Caco-2 (cell line): ENCODE measurements at places on chromosomes 2 and 18. TPM values are rescaled to one million over a fixed set of nuclear protein-coding genes. Genes with fewer than 3 reads are reported as not detected.

The FEV gene
- total RNA-seq, result not detected in 2 replicates

The LHCGR gene
- not detected in 2 replicates for total RNA-seq

The NEU4 gene
- 1.5 and 3.9 TPM in 2 replicates for total RNA-seq

The NRP2 gene
- total RNA-seq, result 95.6 and 96.9 TPM in 2 replicates

The CCDC178 gene
- total RNA-seq, result not detected in 2 replicates

The TUBA3E gene
- 0.57 TPM in 1 of 2 replicates, not detected in the other for total RNA-seq

The KYNU gene
- 4.3 and 5.2 TPM in 2 replicates for total RNA-seq

The ACMSD gene
- total RNA-seq, result not detected in 2 replicates

The TRPM8 gene
- total RNA-seq, result not detected in 2 replicates

DNA sequence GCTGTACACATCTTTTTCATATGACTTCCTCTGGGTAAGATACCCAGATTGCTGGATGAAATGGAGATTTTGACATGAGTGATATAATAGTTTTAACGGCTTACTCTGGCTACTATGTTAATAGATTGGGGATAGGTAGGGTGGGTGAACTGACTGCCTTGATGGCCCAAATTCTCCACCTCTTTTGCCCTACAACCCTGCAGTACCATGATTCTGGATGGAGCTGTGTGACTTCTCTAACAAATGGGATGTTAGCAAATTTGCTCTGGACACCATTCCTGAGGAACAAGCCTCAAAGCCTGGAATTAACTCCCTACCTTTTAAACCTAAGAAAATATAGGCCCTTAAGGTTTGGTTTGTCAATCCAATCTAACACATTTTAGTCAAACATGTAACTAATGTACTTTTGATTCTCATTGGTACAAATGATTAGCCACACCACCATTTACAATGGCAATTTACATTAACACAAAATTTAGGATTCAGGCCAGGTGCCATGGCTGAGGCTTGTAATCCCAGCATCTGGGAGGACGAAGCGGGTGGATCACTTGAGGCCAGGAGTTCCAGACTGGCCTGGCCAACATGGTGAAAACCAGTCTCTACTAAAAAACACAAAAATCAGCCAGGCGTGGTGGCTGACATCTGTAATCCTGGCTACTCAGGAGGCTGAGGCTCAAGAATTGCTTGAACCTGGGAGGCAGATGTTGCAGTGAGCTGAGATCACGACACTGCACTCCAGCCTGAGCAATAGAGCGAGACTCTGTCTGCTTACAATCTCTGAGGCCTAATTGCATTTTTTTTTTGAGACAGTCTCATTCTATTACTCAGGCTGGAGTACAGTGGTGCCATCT lies 12.8 kb downstream of the CLK1 start:
- DNase-seq, result no peak
- no peak overlapping the region for H3K27ac ChIP-seq
- H3K4me3 ChIP-seq, result no peak overlapping the region

DNA sequence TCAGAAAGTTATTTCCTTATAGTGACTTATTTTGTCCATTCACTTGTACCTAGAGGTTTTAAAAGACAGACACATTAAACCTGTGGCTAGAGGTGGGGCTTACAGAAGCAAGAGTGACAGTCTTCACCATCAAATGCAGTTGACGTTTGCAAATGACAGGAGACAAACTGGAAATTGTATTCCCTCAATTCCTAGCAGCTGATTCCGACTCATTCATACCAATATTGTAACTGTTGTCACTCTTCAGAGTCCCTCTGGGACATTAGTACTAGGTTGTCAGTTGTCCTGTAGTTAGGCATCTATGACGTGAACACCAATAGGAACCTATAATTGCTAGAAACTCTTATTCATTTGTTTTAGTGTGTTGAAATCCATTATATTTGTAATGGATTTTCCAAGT lies 794.7 kb downstream of the DCC start:
- H3K27ac ChIP-seq, result no peak overlapping the region
- no peak for DNase-seq
- H3K27me3 ChIP-seq, result no peaks in the 10 kb centered on the region
- no peak overlapping the region for H3K4me3 ChIP-seq
- H3K36me3 ChIP-seq, result no peaks in the 10 kb centered on the region
- no peaks in the 10 kb centered on the region for H3K4me1 ChIP-seq

- peaks cover 48% of the 10 kb centered on the region for H3K4me1 ChIP-seq
- peak overlapping the region; percentile 11 for H3K27ac ChIP-seq
- peak; percentile 85 for DNase-seq
- no peak overlapping the region for H3K4me3 ChIP-seq
- H3K27me3 ChIP-seq, result no peaks in the 10 kb centered on the region
- H3K36me3 ChIP-seq, result no peaks in the 10 kb centered on the region
Observed at GRCh38 chr2:162091325-162092007, 17.5 kb upstream of the DPP4 start.

GRCh38 chr2:130352237-130352636 lies 3.6 kb upstream of the PTPN18 start:
- no peak overlapping the region for H3K4me3 ChIP-seq
- no peaks in the 10 kb centered on the region for H3K36me3 ChIP-seq
- no peak overlapping the region for H3K27ac ChIP-seq
- no peak for DNase-seq

GRCh38 chr18:76530846-76531245 lies 35.8 kb upstream of the ZNF516 start:
- no peaks in the 10 kb centered on the region for H3K27me3 ChIP-seq
- no peak overlapping the region for H3K27ac ChIP-seq
- no peaks in the 10 kb centered on the region for H3K4me1 ChIP-seq
- no peak for DNase-seq
- no peak overlapping the region for H3K4me3 ChIP-seq

DNA sequence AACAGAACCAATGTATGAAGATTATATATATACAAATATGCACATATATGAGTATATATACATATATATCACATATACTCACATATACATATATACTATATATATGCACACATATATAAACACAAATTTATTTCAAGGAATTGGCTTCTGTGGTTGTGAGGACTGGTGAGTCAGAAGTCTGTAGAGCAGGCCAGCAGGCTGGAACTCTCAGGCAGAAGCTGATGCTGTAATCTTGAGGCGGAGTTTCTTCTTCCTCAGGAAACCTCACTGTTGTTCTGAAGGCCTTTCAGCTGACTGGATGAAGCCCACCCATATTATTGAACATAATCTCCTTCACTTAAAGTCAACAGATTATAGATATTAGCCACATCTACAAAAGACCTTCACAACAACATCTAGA lies 143.9 kb upstream of the CREB1 start:
- no peaks in the 10 kb centered on the region; the same call in 1 of the 2 replicates for H3K27me3 ChIP-seq
- no peak overlapping the region for H3K4me3 ChIP-seq
- H3K27ac ChIP-seq, result no peak overlapping the region
- no peak for DNase-seq

- no peak overlapping the region for H3K4me3 ChIP-seq
- H3K4me1 ChIP-seq, result no peaks in the 10 kb centered on the region
- H3K36me3 ChIP-seq, result no peaks in the 10 kb centered on the region
- no peaks in the 10 kb centered on the region for H3K27me3 ChIP-seq
- H3K27ac ChIP-seq, result no peak overlapping the region
Observed at GRCh38 chr2:239706367-239706766, 305.5 kb upstream of the HDAC4 start.

DNA sequence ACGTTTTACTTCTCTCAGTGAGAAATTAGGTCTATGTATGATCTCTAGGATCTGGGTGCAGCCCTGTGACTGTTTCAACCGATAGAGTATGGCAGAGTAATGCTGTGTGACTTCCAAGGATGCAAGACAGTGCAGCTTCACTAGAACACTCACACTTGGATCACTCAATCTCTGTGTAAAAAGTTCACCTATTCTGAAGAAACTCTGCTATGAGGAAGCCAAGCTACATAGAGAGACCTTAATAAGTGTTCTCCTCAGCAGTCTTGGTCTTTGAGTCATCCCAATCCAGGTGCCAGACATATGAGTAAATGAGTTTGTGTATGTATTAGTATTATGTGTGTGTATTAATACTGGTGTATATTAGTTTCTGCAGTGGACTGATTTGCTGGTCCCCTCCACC lies 335.0 kb downstream of the NR4A2 start:
- H3K27me3 ChIP-seq, result no peaks in the 10 kb centered on the region
- H3K4me1 ChIP-seq, result no peaks in the 10 kb centered on the region
- H3K4me3 ChIP-seq, result no peak overlapping the region
- H3K36me3 ChIP-seq, result no peaks in the 10 kb centered on the region
- no peak for DNase-seq
- H3K27ac ChIP-seq, result no peak overlapping the region

GRCh38 chr2:49770919-49771318 lies 616.6 kb upstream of the FSHR start:
- DNase-seq, result peak; percentile 23
- H3K36me3 ChIP-seq, result no peaks in the 10 kb centered on the region
- H3K4me3 ChIP-seq, result no peak overlapping the region
- H3K27me3 ChIP-seq, result no peaks in the 10 kb centered on the region

DNA sequence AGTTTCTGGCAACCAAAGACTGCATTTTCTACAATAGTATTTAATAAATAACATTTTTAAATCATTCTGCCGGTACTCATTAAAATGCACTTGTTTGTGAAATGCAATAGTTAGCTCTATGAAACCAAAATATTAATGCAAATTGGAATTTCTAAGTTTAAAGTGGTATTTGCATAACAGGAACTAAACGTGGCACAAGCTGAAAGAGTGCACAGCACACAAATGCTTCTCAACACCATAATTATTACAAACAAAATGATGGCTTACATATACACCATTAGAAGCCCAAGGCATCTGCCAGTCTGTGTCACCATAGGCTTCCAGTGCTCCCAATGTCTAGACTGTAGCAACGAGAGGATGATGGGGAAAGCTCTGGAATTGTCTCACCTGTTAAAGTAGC lies 280.5 kb downstream of the TCF4 start:
- no peaks in the 10 kb centered on the region for H3K27me3 ChIP-seq
- H3K4me3 ChIP-seq, result no peak overlapping the region
- H3K27ac ChIP-seq, result no peak overlapping the region
- H3K4me1 ChIP-seq, result no peaks in the 10 kb centered on the region
- H3K36me3 ChIP-seq, result no peaks in the 10 kb centered on the region

- H3K27ac ChIP-seq, result no peak overlapping the region
- no peaks in the 10 kb centered on the region for H3K4me1 ChIP-seq
- no peak overlapping the region for H3K4me3 ChIP-seq
- DNase-seq, result no peak
Observed at GRCh38 chr2:141601511-141602152, 529.2 kb downstream of the LRP1B start.

DNA sequence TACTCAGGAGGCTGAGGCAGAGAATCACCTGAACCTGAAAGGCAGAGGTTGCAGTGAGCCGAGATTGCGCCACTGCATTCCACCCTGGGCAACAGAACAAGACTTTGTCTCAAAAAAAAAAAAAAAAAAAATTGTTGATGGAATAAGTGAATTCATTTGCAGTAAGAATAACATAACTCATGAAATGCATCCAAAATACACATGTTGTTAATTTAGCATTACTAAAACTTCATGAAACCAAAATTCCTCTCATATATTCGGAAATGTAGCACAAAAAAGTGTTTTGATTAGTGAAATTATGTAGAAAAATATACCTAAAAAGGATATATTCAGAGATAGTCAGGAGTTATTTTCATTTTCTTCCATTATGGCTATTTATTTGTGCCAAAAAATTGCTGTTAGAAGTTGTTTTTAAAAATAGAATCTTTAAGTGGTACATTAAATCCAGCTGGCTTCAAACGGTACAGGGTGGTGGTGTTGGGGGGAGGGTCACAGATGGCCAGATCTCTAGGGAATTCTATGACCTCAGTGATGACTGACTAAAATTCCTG lies 78.2 kb upstream of the UGP2 start:
- peaks cover 6% of the 10 kb centered on the region; the same call in 1 of the 2 replicates for H3K4me1 ChIP-seq
- no peak overlapping the region for H3K27ac ChIP-seq
- no peaks in the 10 kb centered on the region for H3K36me3 ChIP-seq
- DNase-seq, result peak; percentile 39
- H3K27me3 ChIP-seq, result no peaks in the 10 kb centered on the region

GRCh38 chr2:61295981-61296380 lies 134.0 kb downstream of the C2orf74 start:
- no peak overlapping the region for H3K4me3 ChIP-seq
- H3K27me3 ChIP-seq, result no peaks in the 10 kb centered on the region
- no peak overlapping the region for H3K27ac ChIP-seq

DNA sequence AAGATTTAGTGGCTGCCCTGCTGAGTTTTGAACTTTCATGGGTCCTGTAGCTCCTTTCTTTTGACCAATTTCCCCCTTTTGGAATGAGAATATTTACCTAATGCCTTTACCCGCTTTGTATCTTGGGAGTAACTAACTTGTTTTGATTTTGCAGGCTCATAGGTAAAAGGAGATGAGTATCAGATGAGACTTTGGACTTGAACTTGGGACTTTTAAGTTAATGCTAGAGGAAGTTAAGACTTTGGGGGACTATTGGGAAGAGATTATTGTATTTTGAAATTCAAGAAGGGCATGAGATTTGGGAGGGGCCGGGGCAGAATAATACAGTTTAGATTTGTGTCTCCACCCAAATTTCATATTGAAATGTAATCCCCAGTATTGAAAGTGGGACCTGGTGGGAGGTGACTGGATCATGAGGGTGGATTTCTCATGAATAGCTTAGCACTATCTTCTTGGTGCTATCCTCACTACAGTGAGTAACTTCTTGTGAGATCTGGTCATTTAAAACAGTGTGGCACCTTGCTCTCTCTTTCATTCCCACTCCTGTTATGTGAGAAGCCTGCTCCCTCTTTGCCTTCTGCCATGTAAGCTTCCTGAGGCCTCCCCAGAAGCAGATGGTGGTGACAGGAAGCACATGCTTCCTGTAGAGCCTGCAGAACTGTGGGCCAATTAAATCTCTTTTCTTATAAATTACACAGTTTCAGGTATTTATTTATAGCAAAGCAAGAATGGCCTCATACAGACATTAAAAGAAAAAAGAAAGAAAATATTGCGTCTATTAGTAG lies 6.1 kb downstream of the ADI1 start:
- peaks cover 13% of the 10 kb centered on the region for H3K4me1 ChIP-seq
- H3K36me3 ChIP-seq, result peaks cover 4% of the 10 kb centered on the region
- H3K27me3 ChIP-seq, result no peaks in the 10 kb centered on the region
- DNase-seq, result no peak

- no peaks in the 10 kb centered on the region for H3K36me3 ChIP-seq
- no peak for DNase-seq
- no peak overlapping the region for H3K4me3 ChIP-seq
- no peaks in the 10 kb centered on the region for H3K27me3 ChIP-seq
- no peaks in the 10 kb centered on the region for H3K4me1 ChIP-seq
Observed at GRCh38 chr2:187482796-187483195, 34.7 kb upstream of the CALCRL start.

- no peaks in the 10 kb centered on the region for H3K27me3 ChIP-seq
- H3K27ac ChIP-seq, result no peak overlapping the region
- H3K36me3 ChIP-seq, result no peaks in the 10 kb centered on the region
- DNase-seq, result no peak
- no peak overlapping the region for H3K4me3 ChIP-seq
Observed at GRCh38 chr18:74739926-74740325, 142.3 kb downstream of the ZNF407 start.

- no peak overlapping the region for H3K27ac ChIP-seq
- no peaks in the 10 kb centered on the region for H3K36me3 ChIP-seq
- no peak for DNase-seq
- no peaks in the 10 kb centered on the region for H3K27me3 ChIP-seq
Observed at GRCh38 chr2:118386641-118387302, 298.5 kb downstream of the INSIG2 start.

GRCh38 chr2:165631089-165631488 lies 161.6 kb downstream of the CSRNP3 start:
- no peaks in the 10 kb centered on the region for H3K36me3 ChIP-seq
- H3K27ac ChIP-seq, result no peak overlapping the region
- no peaks in the 10 kb centered on the region for H3K27me3 ChIP-seq
- DNase-seq, result no peak
- H3K4me1 ChIP-seq, result peaks cover 10% of the 10 kb centered on the region

GRCh38 chr18:76754351-76754750 lies 68.0 kb upstream of the ZNF236 start:
- H3K27me3 ChIP-seq, result no peaks in the 10 kb centered on the region
- no peak overlapping the region for H3K4me3 ChIP-seq
- no peaks in the 10 kb centered on the region for H3K4me1 ChIP-seq
- DNase-seq, result no peak
- H3K27ac ChIP-seq, result no peak overlapping the region
